Stimulated activated CD4-positive, alpha-beta T cell treated with anti-CD3 and anti-CD28 coated beads, TNF-alpha, amount 100 ng/mL, for 4 hours (primary cell): ENCODE measurements at places on chromosomes 16 and 17.
A peak's percentile ranks its signal among the peaks of the same experiment; 100 is the strongest.

- DNase-seq, result no peak
Observed at GRCh38 chr17:10384175-10384574, 11.4 kb upstream of the MYH13 start.

GRCh38 chr17:39283896-39284295, 58.2 kb upstream of the STAC2 start:
- DNase-seq, result no peak

GRCh38 chr17:5866978-5867377, 203.2 kb upstream of the WSCD1 start:
- DNase-seq, result no peak

GRCh38 chr16:2985893-2986355, 5.7 kb upstream of the PKMYT1 start:
- no peak for DNase-seq

DNA sequence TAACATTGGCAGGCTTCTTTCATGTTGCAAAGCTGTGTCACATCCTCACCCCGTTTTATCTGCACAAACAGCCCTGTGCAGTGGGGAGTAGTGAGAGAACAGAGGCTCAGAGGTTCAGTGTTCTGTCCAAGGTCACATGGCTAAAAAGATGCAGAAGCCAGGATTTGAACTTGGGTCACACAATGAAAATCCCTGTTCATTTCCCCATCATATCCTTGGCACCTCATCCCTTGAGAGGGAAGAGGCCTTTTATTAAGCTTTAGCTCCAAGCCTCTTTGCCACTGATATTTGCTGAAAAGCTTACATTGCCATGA, 106.6 kb downstream of the AMFR start:
- DNase-seq, result no peak

DNA sequence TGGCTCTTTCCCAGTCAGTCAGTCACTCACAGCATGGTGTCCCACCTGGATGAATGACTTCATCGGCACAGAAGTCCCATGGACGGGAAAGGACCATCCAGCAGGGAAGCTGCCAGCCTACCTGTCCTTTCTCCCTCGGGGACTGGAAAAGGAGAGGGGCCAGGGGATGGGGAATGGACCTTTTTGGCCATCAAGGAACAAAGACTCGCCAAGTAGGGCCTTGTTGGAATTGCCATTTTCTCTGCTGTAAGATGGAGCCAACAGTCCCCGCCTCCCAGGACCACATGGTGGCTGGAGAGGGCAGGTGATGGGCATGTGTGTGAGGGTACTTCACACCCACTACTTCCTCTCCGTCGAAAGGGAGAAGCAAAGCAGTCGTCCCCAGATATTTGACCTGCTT, 67.8 kb upstream of the LHX1 start:
- DNase-seq, result no peak

DNA sequence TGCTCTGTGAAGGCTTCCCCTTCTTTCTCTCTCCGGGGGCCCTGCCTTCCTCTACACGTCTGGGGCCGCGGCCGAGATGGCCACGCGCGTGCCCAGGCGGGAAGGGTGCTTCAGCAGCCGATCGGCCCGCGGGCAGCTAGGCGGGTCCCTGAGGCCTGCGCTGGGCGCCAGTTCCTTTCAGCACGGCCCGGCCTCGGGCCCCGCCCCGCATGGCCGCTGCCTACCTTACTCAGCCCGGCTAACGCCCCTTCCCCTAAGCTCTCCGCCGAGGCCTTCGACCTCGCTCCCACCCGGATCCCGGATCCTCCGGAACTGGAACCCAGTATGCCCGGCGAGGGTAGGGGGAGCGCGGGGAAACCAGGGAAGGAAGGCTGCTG, 335 bp downstream of the TMEM11 start:
- DNase-seq, result no peak

GRCh38 chr17:12625092-12625491, 40.6 kb upstream of the MYOCD start:
- DNase-seq, result no peak

- no peak for DNase-seq
Observed at GRCh38 chr16:31452631-31453106, 6.6 kb upstream of the ARMC5 start.

DNA sequence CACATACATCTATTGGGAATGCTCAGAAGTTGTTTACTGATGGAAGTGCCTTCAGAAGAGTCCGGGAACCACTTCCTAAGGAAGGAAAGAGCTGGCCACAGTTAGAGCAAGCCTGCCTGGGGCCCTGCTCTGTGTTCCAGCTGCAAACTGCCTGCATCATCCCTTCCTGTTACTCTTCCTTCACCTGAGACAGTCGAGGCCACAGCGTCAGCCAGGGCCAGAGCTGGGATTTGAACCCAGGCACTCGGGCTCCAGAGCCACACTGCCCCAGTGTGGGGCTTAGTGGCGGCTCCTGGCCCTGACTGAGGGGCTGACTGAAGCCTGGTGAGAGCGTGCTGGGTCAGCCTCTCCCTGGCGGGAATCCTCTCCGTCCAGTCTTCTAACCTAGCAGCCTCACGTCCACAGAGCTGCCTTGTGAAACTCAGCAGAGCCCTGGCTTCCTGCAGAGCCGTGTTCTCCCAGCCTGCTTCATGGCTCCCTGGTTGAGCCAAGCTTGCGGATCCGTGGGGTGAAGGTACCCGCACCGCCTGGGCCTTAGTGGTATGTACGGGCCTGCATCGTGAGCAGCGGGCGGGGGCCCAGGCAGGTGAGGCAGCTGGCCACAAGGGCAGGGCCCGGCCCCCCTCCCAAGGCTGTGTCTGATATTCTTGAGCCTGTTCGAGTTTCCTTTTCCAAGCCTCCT, 4.6 kb upstream of the C17orf99 start:
- DNase-seq, result no peak

DNA sequence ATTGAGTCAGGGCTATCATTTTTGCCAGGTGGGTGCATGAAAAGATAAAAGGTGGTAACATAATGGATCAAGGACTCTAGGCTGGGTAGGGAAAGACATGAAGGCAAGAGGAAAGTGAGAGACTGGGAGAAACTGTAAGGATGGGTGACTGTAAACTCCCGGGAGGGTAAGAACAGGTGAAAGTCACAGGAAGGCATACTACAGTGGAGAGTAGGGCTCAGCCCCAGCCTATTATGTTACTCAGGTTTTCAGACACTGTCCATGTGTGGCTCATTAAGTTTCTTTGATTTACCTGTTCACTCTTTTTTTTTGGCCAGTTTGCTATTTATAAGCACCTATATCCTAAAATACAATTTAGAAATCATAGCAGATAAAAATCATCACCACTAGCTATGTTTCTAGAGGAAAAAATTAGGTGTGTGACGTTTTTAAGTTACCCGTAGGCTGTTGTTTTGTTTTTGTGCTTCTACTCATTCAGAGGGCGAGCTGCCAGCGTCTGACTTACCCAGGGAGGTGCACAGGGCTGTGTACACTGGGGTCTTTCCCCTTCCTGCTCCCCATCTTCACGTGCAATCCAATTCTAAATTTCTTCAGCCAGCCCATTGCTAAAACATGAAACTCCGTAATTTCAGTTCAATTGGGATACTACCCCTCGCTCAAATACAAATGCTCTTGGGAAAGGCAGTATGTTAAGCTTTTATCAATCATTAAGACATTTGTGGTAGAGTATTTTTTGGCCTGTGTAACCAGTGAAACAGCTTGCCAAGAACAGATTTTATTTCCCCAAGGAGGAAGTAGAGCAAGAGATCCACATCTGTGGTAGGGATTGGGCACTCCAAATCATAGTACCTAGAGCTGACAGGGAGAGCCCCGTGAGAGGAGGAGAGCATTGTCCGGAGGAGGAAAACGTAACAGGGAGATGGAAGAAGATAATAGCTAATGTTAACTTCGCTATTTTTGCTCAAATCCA, 21.7 kb upstream of the VWA3A start:
- no peak for DNase-seq

GRCh38 chr17:65271296-65271695, 134.1 kb downstream of the RGS9 start:
- no peak for DNase-seq

DNA sequence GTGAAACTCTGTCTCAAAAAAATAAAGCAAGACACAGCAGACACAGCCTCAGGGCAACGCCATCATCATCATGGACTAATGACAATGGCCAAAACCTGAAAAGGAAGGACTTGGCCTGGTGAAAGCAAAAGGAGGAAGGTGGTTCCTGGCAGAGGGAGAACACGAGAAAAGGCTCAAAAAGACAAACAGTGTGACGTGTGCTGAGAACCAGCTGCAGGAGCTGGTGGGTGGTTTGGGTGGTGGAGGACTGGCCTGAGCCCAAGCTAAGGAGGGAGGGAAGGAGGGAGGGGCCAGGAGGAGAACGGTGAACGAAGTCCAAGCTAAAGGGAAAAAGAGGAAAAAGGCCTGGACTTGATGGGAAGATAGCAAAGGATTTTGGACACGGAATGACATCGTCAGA, 85.1 kb downstream of the SLC39A11 start:
- DNase-seq, result no peak

GRCh38 chr16:53711390-53711789, 7.4 kb downstream of the FTO start:
- no peak for DNase-seq

GRCh38 chr17:28276011-28276410, 43.0 kb upstream of the TMEM97 start:
- DNase-seq, result no peak

GRCh38 chr17:47352848-47353247, 29.1 kb downstream of the EFCAB13 start:
- no peak for DNase-seq

DNA sequence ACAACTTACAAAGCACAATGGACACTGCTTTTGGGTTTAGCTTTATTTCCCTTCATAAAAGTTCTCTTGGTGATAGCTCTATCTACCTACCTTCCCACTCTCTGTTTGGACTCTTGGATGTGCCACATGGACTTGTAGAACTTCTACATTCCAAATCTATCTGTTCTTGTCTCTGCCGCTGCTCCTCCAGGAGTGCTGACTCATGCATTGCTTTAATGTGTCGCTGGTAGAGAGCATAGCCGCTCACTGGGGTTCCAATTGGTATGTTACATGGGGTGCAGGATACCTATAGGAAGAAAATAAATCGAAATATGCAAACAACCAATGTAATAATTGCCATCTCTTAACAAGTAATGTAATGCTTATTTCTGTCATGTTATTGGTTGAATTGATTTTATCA, 92.1 kb downstream of the TTC19 start:
- DNase-seq, result no peak

- DNase-seq, result peak; percentile 6
Observed at GRCh38 chr17:45353043-45353442, 36.2 kb upstream of the MAP3K14 start.

DNA sequence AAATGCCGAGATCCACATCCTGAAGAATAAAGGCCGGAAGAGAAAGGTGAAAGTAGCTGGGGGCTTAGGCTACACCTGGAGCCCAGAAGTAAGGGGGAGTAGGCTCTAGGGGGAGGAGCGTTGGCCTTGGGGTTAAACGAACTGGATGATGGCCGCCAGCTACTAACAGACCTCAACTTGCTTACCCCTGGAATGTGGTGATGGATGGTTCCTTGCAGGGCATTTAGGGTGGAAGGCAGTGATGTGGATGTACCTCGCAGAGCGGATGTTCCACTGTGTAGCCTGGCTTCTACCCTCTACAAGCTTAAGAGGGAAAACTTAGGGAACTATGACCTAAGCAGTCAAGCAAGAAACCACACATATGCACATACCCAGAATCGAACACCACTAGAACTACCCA, 2.3 kb upstream of the MAZ start:
- DNase-seq, result no peak

- DNase-seq, result no peak
Observed at GRCh38 chr17:44502598-44503146, 534 bp downstream of the GPATCH8 start.

GRCh38 chr16:26530584-26531289, 536.0 kb upstream of the C16orf82 start:
- DNase-seq, result no peak

DNA sequence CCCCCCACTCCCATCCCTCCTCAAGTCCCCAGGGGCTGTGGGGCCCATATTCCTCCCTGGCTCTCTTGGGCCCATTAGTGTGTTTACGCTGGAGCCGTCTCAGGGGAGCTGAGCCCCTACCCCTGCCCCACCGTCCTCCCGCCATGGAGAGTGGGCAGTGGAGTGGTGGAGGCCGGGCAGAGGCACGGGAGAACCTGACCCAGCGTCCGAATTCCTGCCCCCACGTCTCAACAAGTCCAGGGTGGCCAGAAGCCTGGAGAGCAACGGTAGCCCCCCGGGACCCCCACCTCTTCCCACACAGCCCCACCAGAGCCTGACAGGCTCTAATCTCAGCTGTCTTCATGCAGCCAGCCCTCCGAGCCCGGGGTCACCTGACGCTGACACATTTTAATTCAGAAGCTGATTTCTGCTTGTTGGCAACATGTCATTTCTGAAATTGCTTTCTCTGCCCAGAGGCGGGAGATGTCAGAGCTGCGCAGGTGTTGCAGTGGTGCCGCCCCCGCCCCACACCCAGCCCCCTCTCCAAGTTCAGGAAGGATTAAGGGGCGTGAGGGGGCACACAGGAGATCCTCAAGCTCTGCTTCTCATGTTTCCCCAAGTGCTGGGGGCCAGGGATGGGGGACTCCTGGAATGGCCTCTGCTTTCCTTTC, 32.6 kb downstream of the WNT9B start:
- DNase-seq, result no peak

GRCh38 chr16:88972349-88972748, 4.7 kb downstream of the CBFA2T3 start:
- DNase-seq, result no peak

- DNase-seq, result no peak
Observed at GRCh38 chr16:55856950-55857349, 18.2 kb downstream of the CES5A start.

GRCh38 chr17:49798738-49799137, 10.3 kb downstream of the KAT7 start:
- no peak for DNase-seq

- no peak for DNase-seq
Observed at GRCh38 chr17:47120521-47121095, 68.5 kb downstream of the CDC27 start.

DNA sequence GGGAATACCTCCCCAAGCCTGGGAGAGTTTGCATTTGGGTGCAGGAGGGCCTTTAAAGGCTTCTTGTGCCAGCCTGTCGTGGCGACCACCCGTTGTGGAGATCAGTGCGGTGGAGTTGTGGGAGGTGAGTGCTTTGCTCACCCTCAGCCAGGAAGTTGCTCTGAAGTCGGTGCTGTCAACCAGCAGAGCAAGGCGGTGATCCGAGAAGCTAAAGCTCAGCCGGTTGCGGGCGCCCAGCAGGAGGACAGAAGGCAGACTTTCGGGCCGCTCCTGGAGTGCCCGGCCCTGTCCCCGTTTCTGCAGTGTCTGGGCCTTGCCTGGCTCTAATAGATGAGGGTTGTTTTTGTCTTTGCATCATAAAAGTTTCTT, 1.4 kb downstream of the UBE2I start:
- DNase-seq, result no peak
